ENCODE measurements at places on chromosomes 5 and 9.

- no peak for DNase-seq
Observed at GRCh38 chr9:1386420-1386819, 336.3 kb downstream of the DMRT2 start.

GRCh38 chr5:172640139-172640538 lies 924 bp upstream of the NEURL1B start:
- no peak for DNase-seq

DNA sequence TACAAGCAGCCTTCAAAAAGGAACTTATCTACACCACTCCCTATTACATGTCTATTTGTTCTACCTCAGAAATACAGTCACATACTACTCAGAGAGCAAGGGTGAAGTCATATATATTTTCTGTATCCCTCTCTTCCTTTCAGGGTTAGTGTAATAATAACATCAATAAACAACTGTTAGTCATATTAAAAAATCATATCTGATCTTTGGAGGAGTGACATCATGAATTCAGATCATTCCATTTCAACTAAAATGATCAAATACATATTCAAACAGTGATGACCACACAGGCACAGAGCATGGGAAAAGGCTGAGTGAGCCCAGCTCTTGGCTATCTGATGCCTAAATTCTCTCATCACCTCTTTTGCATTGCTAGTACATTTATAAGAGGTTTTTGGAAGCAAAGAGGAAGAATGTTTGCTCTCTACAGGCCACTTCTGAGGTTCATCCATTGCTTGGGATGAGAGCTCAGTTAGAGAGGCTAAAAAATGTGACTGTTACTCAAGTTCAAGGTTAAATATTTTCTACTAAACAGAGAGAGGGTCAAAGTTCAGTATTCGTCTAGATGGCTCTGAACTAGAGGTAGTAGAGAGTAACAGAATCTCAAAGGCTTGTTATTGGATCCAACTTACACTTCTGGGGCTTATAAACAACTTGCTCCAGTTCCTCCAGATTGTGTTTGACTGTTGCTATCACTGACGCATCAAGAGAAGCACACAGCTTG lies 39.0 kb downstream of the RIGI start:
- DNase-seq, result no peak

GRCh38 chr9:109520475-109521132 lies 22.5 kb upstream of the PTPN3 start:
- DNase-seq, result no peak

DNA sequence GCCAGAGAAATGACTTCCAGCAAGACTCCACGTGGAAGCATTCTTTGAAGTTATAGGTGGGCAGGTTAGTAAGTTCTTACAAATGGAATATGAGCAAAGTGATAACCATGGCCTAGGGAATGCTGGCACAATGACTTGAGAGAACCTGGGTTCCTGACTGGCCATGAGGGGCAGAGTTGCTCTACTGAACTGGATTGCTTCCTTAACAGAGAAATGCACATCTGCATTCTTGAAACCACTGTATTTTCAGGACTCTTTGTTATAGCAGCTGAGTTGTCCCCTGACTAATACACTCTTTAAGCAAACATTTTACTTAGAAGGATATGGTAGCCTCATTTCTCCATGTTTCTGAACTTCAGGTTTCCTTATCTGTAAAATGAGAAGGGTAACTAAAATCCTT lies 108.3 kb upstream of the GNA14 start:
- no peak for DNase-seq
